ENCODE measurements at places on chromosomes 2 and 18.
A peak's percentile ranks its signal among the peaks of the same experiment; 100 is the strongest.

GRCh38 chr2:97991081-97991856, 4.5 kb downstream of the TMEM131 start:
- no peak for DNase-seq

GRCh38 chr18:8967573-8967972, 134.9 kb upstream of the NDUFV2 start:
- no peak for DNase-seq

GRCh38 chr2:170362871-170363631, 185.1 kb downstream of the MYO3B start:
- no peak for DNase-seq

GRCh38 chr2:139360654-139361053, 580.5 kb upstream of the NXPH2 start:
- no peak for DNase-seq

- no peak for DNase-seq
These were observed 151.7 kb upstream of the L3MBTL4 start for GRCh38 chr18:6566338-6566911.

DNA sequence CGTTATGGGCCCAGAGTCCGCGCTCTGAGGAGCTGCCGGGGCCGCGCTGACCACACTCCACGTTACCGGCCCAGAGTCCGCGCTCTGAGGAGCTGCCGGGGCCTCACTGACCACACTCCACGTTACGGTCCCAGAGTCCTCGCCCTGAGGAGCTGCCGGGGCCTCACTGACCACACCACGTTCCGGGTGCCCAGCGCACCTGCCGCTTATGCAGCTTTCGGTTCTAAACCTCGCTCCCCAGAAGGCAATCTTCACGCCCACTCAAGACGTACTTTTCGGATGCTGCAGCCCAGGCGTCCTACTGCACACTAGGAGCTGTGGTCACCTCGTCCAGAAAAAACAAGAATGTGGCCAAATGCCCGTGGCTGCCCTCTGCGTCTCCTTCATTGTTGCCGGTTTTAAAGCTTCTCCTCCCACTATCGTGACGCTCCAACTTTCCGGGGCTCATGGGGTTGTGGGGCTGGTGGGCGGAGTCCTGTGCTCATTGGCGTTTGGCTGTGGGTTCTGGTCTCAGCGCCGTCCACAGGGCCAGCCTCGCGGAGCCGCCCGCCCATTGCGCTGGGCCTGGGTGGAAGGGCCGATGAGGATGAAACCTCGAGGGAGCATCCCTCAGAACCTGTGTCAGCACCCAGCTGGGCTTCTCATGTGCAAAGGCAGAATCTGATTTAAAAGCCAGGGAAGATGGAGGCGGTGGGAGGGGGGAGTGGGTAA, 11.9 kb downstream of the KCNG2 start:
- no peak for DNase-seq

GRCh38 chr18:27954226-27954625, 222.7 kb downstream of the CDH2 start:
- no peak for DNase-seq

DNA sequence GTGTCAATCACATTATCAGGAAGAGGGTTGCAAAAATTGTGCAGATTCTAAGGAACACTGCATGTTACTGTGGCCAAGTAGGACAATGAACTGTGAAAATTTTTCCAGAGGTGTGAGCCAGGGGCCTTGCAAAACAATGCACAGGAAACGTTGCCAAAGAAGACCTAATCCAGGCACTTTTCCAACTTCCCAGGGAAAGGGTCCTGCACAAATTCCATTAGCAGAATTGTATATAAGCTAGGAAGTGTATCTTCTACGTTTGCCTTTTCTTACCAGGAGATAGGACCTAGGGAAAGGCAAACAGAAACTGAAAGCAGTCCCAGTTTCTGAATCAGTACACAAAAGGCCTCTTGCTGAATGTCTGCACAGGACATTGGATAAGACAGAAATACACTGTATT, 1888.3 kb upstream of the CELF4 start:
- DNase-seq, result no peak

DNA sequence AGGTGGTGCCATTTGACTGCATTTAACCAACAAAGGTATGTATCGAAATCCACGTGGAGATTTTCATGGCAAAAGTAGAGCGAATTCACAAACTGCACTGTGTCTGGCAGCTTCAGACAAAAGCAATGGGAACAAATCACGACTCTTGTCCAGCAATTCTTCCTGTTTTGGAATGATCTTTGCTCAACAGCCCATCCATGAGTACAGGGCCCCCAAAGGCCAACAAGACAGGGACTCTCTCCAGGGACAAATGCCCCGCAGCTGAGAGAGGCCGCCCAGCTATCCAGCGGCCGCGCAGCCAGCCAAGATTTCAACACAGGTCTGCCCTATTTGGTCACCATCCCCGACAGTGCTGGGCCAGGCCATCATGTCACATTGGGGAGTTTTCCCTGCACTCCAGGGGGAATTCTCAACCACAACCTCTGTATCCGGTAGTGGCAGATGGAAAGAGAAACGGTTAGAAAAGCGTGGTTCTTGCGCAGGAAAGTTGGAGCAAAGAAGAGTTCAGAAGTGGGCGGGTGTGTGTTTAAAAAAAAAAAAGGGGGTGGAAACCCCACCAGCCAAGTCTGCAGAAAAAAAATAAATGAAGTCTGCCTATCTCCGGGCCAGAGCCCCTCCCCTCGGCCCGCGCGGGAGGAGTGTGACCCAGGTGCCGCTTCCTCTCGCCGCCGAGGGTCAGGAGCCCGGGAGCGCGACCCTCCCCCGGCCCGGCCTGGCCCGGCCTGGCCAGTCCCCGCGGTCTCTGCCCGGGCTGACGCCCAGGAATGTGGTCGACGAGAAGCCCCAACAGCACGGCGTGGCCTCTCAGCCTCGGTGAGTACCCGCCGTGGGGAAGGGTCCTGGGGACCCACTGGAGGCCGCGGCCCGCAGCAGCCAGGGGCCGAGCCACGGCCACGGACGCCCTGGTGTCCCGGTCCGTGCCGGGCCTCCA, at the start of gene GYPC:
GYPC (plus strand) TSS at position 659 of the 931 bp plus-strand sequence; CDS start at position 765, 106 bp downstream.
- DNase-seq, result peak; percentile 47

DNA sequence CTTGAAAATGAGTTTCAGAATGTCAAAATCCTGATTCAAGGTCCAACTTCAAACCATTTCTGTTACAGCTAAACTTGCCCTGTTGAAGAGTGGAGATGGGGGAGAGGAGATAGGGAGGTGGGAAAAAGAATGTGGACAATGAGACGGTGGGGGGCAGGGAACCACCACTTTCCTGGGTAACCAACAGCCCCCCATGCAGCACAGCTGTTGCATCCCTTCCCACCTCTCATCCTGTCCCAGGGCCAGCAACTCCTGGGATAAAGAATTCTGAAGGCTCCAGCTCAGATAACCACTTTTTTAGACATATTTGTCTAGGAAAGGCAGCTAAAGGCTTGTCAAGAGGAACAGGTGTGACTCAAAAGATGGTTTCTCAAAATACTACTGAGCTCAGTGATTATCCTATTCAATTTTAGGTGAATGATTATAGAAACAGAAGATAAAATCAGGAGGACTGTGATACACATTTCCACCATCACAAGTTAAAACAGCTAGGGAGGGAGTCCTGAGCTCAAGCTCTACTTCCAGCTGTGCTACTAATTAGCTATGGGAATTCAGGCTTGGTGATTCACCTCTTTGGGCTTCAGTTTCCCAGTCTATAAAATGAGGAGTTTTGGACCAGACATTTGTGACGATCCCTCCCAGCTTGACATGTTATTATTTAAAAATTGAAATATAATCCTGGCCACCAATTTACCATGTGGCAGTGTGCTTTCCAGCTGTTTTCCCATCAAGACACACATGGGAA, 36.3 kb downstream of the HDHD2 start:
- DNase-seq, result no peak

DNA sequence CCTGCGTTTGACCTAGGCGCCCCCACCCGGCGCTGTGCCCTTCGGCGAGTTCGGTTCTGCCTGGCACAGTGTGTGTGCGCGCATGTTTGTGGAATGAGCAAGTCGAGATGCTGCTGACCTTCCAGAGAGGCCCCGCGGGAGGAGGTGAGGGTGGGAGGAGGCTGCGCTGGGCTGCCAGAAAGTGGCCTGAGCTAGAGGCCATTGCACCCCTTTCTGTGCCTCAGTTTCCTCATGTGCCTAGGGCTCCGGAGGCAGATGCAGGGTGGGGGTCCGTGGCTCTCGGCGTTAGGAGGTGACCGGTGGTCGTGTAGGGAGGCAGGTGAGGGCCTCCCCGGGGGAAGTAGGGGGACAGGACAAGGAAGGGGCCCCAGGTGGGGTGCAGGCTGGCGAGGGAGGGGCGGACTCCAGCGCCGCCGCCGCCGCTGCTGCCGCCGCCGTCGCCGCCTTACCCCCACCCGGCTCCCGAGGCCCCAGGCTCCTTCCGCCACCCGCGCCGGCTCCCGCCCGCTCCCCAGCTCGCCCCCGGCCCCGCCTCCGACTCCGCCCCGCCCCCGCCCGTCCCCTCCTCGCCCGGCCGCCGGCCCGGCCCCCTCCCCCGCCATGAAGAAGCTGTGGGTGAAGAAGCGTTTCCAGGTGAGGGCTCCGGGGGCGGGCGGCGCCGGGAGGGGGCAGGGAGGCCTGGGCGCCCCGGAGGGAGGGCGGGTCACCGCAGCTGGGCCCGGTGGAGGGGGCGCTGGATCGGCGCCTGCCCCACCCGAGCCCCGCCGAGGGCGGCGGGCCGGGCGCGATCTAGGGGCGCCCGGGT, 7.0 kb downstream of the SPEG start:
- peak; percentile 26 for DNase-seq

DNA sequence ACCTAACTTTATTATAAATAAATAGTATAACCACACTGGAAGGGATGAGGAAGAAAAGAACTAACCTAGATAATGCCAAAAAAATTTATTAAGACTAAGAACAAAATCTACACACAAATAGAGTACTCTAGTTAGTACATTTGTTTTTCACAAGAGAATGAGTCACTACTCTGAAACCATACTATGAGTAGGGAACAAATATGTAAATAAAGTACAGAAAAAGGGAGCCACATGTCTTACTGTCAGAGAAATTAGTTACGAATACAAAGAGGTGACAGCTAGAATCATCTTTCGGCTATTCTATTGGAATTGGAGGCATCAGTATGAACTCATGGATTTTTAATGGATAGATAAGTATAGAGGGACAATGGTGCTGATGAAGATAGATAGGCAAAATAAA, 150.5 kb downstream of the COPS8 start:
- no peak for DNase-seq
